Activated CD4-positive, alpha-beta T cell treated with anti-CD3 and anti-CD28 coated beads, Interleukin-2, amount 10 ng/mL, durations not matched to agents 7 days and 5 days (primary cell): ENCODE measurements at places on chromosomes 7 and 10. TPM values are rescaled to one million over a fixed set of nuclear protein-coding genes. Genes with fewer than 3 reads are reported as not detected.

DNAJC30 gene
- 8.7 TPM for total RNA-seq

ZNF394 gene
- total RNA-seq = 53.1 TPM

PIP gene
- not detected for total RNA-seq

PDE6C gene
- total RNA-seq = not detected

NUTM2E gene
- total RNA-seq = 0.67 TPM

FZD1 gene
- 1.2 TPM for total RNA-seq

CDC14C gene
- not detected for total RNA-seq

LDB1 gene
- total RNA-seq = 105 TPM

NOBOX gene
- not detected for total RNA-seq

ABCA13 gene
- 0.19 TPM for total RNA-seq

SEC31B gene
- 202 TPM for total RNA-seq

ANKRD2 gene
- total RNA-seq = not detected

MYH16 gene
- not detected for total RNA-seq

ZNF239 gene
- total RNA-seq = 0.73 TPM

CC2D2B gene
- total RNA-seq = not detected

CAV1 gene
- total RNA-seq = not detected

PCLO gene
- not detected for total RNA-seq

BAMBI gene
- not detected for total RNA-seq

STK31 gene
- total RNA-seq = 0.21 TPM

CALY gene
- not detected for total RNA-seq

NUPR2 gene
- not detected for total RNA-seq
